ENCODE measurements at places on chromosomes 11 and 22. TPM values are rescaled to one million over a fixed set of nuclear protein-coding genes. Genes with fewer than 3 reads are reported as not detected.

DNA sequence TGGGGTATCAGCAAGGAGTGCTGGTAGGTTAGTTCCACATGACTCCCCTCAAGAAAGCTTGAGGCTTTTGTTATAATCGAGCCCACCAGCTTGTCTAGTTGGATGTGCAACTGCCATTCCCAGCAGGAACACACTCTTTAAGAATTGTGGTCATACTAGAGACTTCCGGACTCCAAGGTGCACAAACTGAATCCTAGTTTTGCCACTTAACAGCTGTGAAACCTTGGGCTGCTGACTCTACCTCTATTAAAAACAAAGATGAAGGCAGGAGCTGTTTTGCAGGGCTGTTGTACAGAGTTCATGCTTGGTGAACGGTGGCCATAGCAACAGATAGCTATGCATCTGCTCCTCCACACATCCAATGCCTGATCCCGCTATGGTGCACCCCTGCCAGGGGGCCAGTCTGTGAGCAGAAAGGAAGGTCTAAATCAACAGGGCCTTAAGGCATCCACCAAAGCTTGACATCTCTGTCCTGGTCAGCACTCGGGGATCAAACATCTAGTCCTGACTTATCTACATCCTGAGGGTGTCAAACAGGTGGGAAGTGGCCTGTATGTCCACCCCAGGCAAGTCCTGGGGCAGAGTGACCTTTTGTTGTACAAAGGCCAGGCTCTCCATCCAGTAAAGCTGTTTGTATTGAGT lies 36.4 kb downstream of the DKK3 start:
- no peak for DNase-seq

GRCh38 chr11:6727971-6728760 lies 43.6 kb downstream of the OR2AG2 start:
- DNase-seq = no peak

- DNase-seq = no peak
Observed at GRCh38 chr11:114478001-114478410, 38.7 kb downstream of the REXO2 start.

DNA sequence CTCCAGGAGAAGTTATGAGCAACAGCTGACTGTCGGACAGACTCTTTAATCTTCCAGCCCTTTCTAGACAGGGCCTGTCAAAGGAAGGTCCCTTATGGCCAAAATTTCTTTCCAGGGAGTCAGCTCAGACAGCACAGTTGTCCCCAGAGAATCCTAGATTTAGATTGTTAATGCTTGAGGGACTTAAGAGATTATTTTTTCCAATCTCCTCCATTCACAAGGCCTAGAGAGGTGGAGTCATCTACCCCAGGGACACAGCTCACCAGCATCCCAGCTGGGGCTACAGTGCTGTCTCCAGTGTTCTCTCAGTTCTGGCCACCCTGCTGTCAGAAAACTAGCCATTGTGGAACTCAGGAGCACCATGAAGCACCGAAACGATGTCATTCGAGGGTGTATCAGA lies 7.8 kb downstream of the DSCAML1 start:
- DNase-seq = no peak

- no peak for DNase-seq
Observed at GRCh38 chr11:102936864-102937509, 18.5 kb downstream of the MMP13 start.

DNA sequence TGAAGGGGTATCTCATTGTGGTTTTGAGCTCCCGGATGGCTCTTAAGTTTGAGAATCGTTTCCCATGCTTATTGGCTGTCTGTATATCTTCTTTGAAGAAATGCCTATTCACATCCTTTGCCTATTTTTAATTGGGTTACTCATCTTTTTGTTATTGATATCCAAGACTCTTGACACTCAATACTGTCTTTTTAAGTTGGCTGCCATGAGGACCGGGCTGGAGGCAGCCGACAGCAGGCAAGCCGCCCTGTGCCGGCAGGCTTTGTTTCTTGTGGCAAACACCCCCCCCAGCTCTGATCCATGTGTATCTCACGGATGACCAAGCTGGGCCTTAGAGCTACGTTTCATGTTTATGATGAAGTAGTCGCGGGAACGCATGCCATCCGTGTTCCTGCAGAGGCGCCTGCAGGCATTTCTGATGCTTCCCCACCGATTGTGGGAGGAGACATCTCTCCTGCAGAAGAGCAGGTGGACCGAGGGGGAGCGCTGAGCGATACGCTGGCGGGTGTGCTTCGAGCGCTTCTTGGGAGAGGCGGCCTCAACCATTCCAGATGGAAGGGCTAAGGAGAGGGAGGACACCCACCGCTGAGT lies 95.8 kb downstream of the TBC1D22A start:
- DNase-seq = no peak

GRCh38 chr22:22021162-22021750 lies 38.7 kb upstream of the TOP3B start:
- no peak for DNase-seq

GRCh38 chr11:43760902-43761301 lies 80.4 kb downstream of the HSD17B12 start:
- no peak for DNase-seq

GRCh38 chr22:30297991-30298701 lies 8.8 kb upstream of the CASTOR1 start:
- DNase-seq = no peak

- DNase-seq = no peak
Observed at GRCh38 chr11:83256602-83257340, 29.4 kb downstream of the CCDC90B start.

DNA sequence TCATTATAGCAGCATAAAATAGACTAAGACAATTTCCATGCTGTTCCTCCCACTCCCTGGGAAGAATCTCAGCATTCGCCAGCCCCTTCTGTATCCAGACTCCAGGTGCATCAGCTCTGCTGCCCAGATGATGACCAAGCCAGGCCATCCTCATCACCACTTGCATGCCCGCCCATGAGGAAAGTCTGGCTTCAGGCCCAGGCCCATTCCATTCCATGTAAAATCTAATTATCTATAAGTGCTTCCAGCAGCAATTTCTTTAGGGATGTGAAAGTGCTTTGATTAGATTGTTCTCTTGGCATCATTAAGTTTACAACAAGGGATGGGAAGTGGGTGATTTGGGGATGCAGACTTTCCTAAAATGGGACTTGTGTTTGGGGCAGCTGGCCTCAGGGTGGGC lies 100.3 kb downstream of the INSC start:
- DNase-seq = no peak

- no peak for DNase-seq
Observed at GRCh38 chr11:69961738-69962137, 116.4 kb upstream of the ANO1 start.

DNA sequence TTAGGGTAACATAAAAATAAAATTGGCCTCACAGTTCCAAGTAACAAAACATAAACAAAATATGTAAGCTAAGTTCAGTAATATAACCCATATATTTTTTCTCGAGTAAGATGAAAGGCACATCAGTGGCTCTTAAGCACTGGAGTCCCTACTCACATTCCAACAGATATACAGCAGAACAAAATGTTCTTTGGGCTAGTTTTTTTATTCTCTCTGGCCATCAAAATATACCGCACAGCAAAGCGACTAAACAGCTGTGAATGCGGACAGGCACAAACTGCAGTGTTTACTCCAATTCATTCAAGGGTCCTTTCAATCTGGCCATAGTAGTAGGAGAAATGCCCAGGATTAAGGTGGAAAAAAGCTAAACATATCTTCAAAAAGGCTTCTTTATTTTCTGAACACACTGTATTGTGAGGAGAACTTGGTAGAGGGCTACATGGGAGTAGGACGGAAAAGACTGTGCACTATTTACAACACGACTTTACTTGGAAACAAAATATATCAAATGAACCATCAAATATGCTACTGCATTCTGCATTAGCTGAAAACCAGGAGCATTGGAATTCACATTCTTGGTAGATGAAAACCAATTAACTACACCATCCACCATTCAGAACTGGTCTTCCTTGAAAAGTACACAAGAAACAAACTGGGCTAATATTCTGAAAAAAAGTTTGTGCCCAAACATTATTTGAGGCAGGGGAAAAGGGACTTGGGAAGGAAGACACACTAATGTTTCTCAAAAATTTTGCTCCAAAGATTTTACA lies 4.4 kb downstream of the CDON start:
- no peak for DNase-seq

- no peak for DNase-seq
Observed at GRCh38 chr11:73287400-73288101, 15.4 kb downstream of the P2RY6 start.

DNA sequence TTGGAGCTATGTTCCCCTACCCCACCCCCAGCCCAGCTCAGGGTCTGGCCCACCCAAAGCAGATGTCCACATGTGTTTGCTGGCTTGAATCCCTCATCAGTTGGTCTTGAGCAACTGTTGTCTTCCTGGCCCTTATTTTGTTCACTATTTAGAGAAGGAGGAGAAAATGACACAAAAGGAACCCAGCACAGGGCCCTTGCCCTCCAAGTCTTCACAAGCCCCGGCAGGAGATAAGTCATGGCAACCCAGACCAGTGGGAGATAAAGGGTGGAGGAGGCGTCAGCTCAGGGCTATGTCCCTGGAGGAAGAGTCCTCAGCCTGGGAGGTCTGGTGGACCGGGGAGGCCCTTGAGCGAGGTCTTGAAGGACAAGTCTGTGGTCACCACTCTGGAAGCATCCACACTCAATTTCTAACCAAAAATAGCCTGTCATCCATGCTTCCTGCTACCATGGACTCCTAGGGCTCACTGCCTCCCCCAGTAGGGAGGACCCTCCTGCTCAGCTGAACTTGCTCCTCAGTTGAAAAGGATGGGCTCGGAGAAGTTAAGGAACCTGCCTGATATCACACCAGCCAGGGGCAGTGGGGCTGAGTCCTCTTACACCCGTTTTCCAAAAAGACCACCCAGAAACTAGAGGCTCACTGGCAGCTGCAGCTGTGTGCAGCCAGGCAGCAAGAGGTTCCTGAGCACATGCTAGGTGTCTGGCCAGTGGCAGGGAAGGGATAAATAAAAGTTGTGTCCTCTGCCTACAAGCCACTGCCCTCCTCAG lies 1.8 kb upstream of the RAB3IL1 start:
- DNase-seq = no peak

DNA sequence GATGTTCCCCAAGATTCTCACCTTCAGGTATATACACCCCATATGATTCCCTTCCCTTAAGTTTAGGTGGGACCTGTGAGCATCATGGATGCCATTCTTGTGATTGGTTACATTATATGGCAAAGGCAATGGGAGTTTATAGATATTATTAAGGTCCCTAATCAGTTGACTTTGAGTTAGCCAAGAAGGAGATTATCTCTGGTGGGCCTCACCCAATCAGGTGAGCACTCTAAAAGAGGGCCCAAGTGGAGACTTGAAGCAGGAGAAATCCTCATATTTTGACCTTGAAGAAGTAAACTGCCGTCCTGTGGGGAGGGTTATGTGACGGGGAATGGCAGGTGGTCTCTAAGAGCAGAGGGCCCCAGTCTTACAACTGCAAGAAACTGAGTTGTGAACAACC lies 94.2 kb downstream of the HSD17B12 start:
- no peak for DNase-seq

- DNase-seq = no peak
Observed at GRCh38 chr11:93903989-93904388, 53.6 kb upstream of the VSTM5 start.

- DNase-seq = no peak
Observed at GRCh38 chr11:55658031-55658573, 3.9 kb upstream of the OR4C6 start.

DNA sequence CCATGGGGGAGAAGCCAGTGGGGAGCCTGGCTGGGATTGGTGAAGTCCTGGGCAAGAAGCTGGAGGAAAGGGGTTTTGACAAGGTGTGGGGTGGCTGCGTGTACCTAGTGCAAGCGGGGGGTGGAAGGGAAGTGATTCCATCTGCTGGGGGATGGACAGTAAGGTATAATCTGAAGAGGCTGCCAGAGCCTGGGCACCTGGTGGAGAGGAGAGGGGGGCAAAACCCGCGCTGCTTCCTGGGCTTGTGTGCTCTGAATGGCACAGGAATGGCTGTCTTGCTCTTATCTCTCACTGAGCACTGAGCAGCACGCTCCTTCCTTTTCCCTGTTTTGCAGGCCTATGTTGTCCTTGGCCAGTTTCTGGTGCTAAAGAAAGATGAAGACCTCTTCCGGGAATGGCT lies 988 bp downstream of the BANF1 start:
- no peak for DNase-seq

The DEFB108B gene
- total RNA-seq = not detected

The RFPL1 gene
- not detected for total RNA-seq

The CYTH4 gene
- 24.7 TPM for total RNA-seq

The DDIAS gene
- total RNA-seq = 23.8 TPM

The WNT11 gene
- 0.28 TPM for total RNA-seq

The OR6A2 gene
- not detected for total RNA-seq

The RASD2 gene
- 0.24 TPM for total RNA-seq

The DGAT2 gene
- total RNA-seq = 5.5 TPM

The OR52J3 gene
- total RNA-seq = not detected

The HTR3B gene
- total RNA-seq = not detected
